Endothelial cell of umbilical vein (primary cell): ENCODE measurements at places on chromosomes 2 and 18.

DNA sequence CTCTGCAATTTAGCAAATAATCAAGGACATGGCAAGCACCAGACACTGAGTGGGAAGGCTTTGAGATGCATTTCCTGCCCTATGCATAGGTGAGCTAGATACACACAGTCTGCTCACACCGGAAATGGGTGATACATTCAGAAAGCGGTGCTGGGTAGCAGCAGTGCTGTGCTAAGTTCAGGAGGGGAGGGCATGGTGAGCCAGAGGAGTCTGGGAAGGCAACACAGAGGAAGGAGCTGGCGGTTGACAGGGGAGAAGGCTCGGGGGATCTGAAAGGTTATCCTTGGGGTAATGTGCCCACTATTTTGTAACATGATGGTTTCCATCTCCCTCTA lies 57.4 kb upstream of the EPAS1 start:
- peaks cover 9% of the 10 kb centered on the region for H3K4me1 ChIP-seq
- H3K4me3 ChIP-seq, result no peak overlapping the region
- no peaks in the 10 kb centered on the region for H3K27me3 ChIP-seq
- no peak overlapping the region for H3K27ac ChIP-seq
- DNase-seq, result no peak
- H3K36me3 ChIP-seq, result no peaks in the 10 kb centered on the region

DNA sequence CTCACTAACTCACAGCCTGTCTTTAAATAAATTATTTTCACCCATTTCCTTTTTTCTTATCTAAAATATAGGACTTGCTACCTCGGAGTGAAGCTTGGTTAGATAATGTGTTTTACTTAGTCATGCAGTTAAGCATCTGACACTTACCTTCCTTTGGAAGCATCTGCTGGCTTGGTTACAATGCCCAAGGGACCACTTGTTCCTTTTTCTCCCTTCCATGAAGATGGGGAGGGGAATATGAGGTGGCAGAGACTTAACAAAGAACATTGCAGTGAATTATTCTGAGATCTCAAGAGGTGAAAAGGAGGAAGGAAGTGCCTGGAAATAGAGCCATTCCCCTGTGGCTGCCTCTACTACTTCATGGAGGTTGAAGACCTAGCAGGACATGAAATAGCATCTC lies 145.4 kb upstream of the FOSL2 start:
- no peak for DNase-seq
- H3K27me3 ChIP-seq, result no peaks in the 10 kb centered on the region
- no peak overlapping the region for H3K27ac ChIP-seq
- no peaks in the 10 kb centered on the region for H3K36me3 ChIP-seq

GRCh38 chr2:110790907-110791306 lies 58.5 kb downstream of the ACOXL start:
- no peak overlapping the region for H3K27ac ChIP-seq
- peaks cover 24% of the 10 kb centered on the region for H3K27me3 ChIP-seq
- H3K36me3 ChIP-seq, result no peaks in the 10 kb centered on the region
- H3K4me3 ChIP-seq, result no peak overlapping the region
- no peaks in the 10 kb centered on the region for H3K4me1 ChIP-seq
- DNase-seq, result no peak

GRCh38 chr2:36351736-36352349 lies 3.7 kb upstream of the CRIM1 start:
- peak; percentile 65 for DNase-seq
- no peaks in the 10 kb centered on the region for H3K27me3 ChIP-seq
- H3K36me3 ChIP-seq, result no peaks in the 10 kb centered on the region
- H3K27ac ChIP-seq, result no peak overlapping the region
- peaks cover 26% of the 10 kb centered on the region for H3K4me1 ChIP-seq

- no peak overlapping the region for H3K27ac ChIP-seq
- no peak overlapping the region for H3K4me3 ChIP-seq
- H3K4me1 ChIP-seq, result no peaks in the 10 kb centered on the region
- DNase-seq, result peak; percentile 16
Observed at GRCh38 chr2:101983928-101984327, 7.8 kb upstream of the IL1R2 start.

DNA sequence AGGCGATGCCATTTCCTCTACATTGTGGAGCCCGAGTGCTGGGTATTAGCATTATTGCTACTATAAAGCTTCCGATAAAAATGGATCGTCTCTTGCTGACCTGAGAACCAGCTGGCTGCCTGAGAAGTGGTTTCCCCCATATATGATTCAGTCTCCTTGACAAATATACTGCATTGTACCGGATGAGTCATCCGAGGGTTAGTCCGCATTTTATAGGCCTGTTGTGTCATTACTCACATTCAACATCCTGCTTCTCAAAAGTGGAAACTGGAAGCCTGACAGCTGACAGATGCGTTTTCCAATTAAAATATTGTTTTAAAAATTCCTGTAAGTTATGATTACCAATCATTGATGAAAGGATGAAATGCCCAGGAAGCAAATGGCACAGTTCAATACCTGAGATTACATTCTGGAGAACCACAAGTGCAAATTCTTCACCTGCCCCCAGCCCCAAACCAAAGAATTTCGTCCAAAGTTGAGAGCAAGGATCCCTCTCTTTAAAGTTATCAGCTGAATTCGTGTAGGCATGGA lies 65.7 kb downstream of the SPRED2 start:
- DNase-seq, result peak; percentile 97
- no peaks in the 10 kb centered on the region for H3K27me3 ChIP-seq

GRCh38 chr2:174546519-174547506 lies 50.8 kb downstream of the WIPF1 start:
- no peaks in the 10 kb centered on the region for H3K36me3 ChIP-seq
- peak; percentile 17 for DNase-seq
- H3K27ac ChIP-seq, result no peak overlapping the region
- H3K4me1 ChIP-seq, result no peaks in the 10 kb centered on the region

GRCh38 chr2:32591669-32592463 lies 36.0 kb upstream of the TTC27 start:
- no peak overlapping the region for H3K4me3 ChIP-seq
- peak overlapping the region; percentile 65 for H3K27ac ChIP-seq
- H3K4me1 ChIP-seq, result peaks cover 12% of the 10 kb centered on the region
- peak; percentile 85 for DNase-seq

- H3K27ac ChIP-seq, result no peak overlapping the region
- H3K36me3 ChIP-seq, result no peaks in the 10 kb centered on the region
Observed at GRCh38 chr18:26556573-26556972, 8.2 kb upstream of the KCTD1 start.

- H3K4me3 ChIP-seq, result no peak overlapping the region
- no peak overlapping the region for H3K27ac ChIP-seq
- no peaks in the 10 kb centered on the region for H3K4me1 ChIP-seq
- DNase-seq, result no peak
- H3K27me3 ChIP-seq, result no peaks in the 10 kb centered on the region
- no peaks in the 10 kb centered on the region for H3K36me3 ChIP-seq
Observed at GRCh38 chr2:239939736-239940483, 85.2 kb downstream of the NDUFA10 start.

GRCh38 chr2:136375017-136375901 lies 257.3 kb upstream of the CXCR4 start:
- no peaks in the 10 kb centered on the region for H3K27me3 ChIP-seq
- peaks cover 7% of the 10 kb centered on the region for H3K4me1 ChIP-seq
- H3K4me3 ChIP-seq, result no peak overlapping the region

- H3K4me3 ChIP-seq, result no peak overlapping the region
- H3K4me1 ChIP-seq, result no peaks in the 10 kb centered on the region
- H3K27ac ChIP-seq, result no peak overlapping the region
- no peaks in the 10 kb centered on the region for H3K27me3 ChIP-seq
- H3K36me3 ChIP-seq, result no peaks in the 10 kb centered on the region
- DNase-seq, result no peak
Observed at GRCh38 chr2:147352264-147353071, 492.4 kb upstream of the ACVR2A start.

DNA sequence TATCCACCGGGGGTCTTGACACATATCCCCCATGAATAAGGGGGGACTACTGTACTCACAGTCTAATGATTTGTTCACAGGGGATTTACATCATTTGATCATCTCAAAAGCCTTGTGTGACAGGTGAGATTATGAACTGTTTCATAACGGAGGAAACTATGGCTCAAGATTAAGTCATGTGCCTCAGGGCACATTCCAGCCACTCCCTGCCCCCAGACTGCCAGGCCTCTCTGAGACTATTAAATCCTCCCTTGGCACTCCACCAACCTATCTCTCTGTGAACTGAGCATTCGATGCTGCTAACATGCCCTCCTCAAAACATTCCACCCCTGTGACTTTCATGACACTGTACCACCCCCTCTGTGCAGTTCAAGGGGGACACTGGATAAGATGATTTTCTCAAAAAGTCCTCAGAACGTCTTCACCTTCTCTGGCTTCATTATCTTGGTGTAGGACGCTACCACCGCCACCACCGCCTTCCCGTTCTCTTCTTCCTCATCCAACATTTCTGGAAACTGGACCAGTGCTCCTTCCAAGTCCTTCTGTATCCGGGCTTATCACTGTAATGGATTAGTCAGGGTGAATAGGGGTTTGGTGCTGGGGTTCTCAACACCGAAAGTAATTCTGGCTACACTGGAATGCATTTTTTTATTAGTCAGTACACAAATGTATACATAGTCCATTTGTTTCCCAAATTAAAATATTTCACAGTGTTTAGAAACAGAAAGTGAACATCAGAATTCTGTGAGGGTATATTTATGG lies 169.6 kb downstream of the KCNS3 start:
- DNase-seq, result no peak
- no peak overlapping the region for H3K27ac ChIP-seq
- H3K4me3 ChIP-seq, result no peak overlapping the region
- H3K4me1 ChIP-seq, result no peaks in the 10 kb centered on the region

DNA sequence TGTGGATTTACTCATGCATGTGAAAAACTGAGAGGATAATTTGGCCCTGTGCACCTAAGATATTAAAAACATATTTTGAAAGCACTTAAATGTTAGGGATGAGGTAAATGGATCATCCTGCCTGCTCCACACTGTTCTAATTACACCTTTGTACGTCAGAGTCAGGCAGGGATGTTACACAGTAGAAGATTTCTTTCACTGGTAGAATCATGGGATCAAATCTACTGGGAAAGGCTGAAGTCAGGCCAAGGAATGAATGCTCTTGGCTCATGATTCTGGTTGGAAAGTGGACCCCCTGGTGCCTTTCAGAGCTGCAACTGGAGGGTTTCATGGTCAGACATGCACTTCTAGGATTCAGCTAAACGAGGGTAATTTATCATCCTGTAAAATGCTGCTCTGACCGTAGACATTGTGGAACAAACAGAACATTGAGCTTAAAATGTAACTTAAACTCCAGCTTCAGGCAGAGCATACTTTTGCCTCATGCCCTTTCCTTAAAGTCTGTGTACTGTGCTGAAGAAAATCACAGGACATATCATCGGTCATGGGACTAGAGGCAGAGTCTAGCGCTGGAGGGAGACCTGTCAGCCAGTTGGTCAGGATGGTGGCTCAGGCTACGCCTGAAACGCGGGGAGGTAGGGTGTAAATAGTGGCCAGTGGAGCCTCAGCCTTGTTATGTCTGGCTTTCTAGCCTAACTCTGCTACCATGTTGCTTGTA lies 4.9 kb downstream of the KCNE4 start:
- H3K27me3 ChIP-seq, result peaks cover 7% of the 10 kb centered on the region
- H3K4me3 ChIP-seq, result no peak overlapping the region
- H3K36me3 ChIP-seq, result no peaks in the 10 kb centered on the region

GRCh38 chr2:70779491-70779890 lies 11.0 kb downstream of the FIGLA start:
- no peak overlapping the region for H3K4me3 ChIP-seq
- H3K4me1 ChIP-seq, result no peaks in the 10 kb centered on the region
- DNase-seq, result no peak
- no peak overlapping the region for H3K27ac ChIP-seq
- peaks cover 23% of the 10 kb centered on the region for H3K27me3 ChIP-seq

- no peak for DNase-seq
- no peak overlapping the region for H3K27ac ChIP-seq
- peaks cover 1% of the 10 kb centered on the region for H3K27me3 ChIP-seq
- H3K36me3 ChIP-seq, result no peaks in the 10 kb centered on the region
- no peaks in the 10 kb centered on the region for H3K4me1 ChIP-seq
Observed at GRCh38 chr18:59623456-59624368, 73.5 kb downstream of the CCBE1 start.

- no peak for DNase-seq
- no peak overlapping the region for H3K4me3 ChIP-seq
- H3K27me3 ChIP-seq, result no peaks in the 10 kb centered on the region
Observed at GRCh38 chr2:85959185-85959584, 70.4 kb upstream of the ST3GAL5 start.

DNA sequence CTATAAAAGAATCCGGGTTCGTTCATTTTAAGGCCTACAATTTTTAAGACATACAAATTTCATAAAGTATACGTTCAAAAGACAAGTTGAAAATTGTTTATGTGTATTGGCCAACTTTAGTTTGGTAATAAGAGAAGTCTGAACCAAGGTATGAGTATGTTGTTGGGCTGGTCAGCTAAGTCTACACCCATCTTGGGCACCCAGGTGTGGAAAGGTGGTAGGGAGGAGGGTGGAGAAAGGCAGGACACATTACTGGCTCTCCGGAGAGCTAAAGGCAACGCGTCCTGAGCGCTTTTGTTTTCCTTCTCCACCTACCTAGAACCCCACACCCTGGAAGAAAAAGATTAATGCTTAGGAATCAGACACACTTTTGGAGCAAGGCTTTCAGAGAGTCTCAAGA lies 899 bp upstream of the PELI1 start:
- H3K4me3 ChIP-seq, result no peak overlapping the region
- H3K27me3 ChIP-seq, result no peaks in the 10 kb centered on the region
- peaks cover 18% of the 10 kb centered on the region for H3K4me1 ChIP-seq
- no peak overlapping the region for H3K27ac ChIP-seq
- DNase-seq, result no peak
- no peaks in the 10 kb centered on the region for H3K36me3 ChIP-seq

- no peaks in the 10 kb centered on the region for H3K36me3 ChIP-seq
- no peak overlapping the region for H3K4me3 ChIP-seq
- no peak overlapping the region for H3K27ac ChIP-seq
- H3K4me1 ChIP-seq, result peaks cover 14% of the 10 kb centered on the region
- H3K27me3 ChIP-seq, result no peaks in the 10 kb centered on the region
Observed at GRCh38 chr18:67239826-67240225, 276.7 kb downstream of the DSEL start.

DNA sequence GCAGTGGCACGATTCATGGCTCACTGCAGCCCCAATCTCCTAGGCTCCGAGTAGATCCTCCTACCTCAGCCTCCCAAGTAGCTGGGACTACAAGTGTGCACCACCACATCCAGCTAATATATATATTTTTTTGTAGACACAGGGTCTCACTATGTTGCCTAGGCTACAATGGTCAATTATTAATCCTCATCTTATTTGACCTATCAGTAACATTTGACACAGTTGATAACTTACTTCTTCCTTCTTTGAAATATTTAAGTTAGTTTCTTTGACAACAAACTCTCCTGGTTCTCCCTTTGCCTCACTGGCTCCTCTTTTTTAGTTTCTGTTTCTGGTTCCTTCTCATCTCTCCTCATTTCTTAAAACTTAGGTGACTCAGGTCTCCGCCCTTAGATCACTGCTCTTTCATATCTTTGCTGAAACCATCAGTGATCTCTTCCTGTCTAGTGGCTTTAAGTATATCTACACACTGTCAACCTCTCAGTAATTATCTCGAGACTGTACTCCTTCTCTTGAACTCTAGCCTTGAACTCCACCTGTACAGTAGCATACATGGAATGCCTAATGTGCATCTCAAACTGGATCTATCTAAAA lies 11.5 kb downstream of the PGAP1 start:
- peaks cover 19% of the 10 kb centered on the region for H3K4me1 ChIP-seq
- no peak for DNase-seq
- no peak overlapping the region for H3K4me3 ChIP-seq

GRCh38 chr2:241882091-241882625 lies 12.6 kb downstream of the RTP5 start:
- DNase-seq, result no peak
- no peak overlapping the region for H3K27ac ChIP-seq
- no peaks in the 10 kb centered on the region for H3K36me3 ChIP-seq
- H3K27me3 ChIP-seq, result no peaks in the 10 kb centered on the region

GRCh38 chr2:71719520-71720282 lies 266.3 kb downstream of the DYSF start:
- DNase-seq, result no peak
- H3K4me3 ChIP-seq, result no peak overlapping the region
- no peaks in the 10 kb centered on the region for H3K36me3 ChIP-seq
- peaks cover 15% of the 10 kb centered on the region for H3K4me1 ChIP-seq
